ENCODE measurements at places on chromosomes 3 and 15.

DNA sequence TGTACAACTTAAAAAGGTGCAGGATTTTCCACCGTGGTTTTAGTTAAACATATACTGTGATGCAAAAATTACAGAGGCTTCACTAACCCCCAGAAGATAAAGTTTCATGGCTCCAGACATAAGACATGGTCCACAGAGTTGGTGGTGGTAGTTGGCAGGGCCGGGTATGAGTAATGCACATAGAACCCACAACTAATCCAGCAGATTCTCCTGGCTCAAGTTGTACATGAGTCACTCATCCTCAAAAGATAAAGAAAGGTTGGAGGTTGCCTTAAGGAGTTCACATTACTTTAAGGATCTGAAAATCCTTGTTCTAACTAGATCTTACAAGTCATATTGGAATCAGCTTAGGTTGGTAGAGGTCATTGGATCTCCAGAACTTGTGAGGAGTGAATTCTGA lies 98.3 kb upstream of the ZBTB20 start:
- H3K27me3 ChIP-seq: no peaks in the 10 kb centered on the region
- H3K36me3 ChIP-seq: no peaks in the 10 kb centered on the region
- H3K4me3 ChIP-seq: no peak overlapping the region
- no peak overlapping the region for H3K27ac ChIP-seq
- no peaks in the 10 kb centered on the region for H3K4me1 ChIP-seq

- H3K4me1 ChIP-seq: no peaks in the 10 kb centered on the region
- no peak overlapping the region for H3K27ac ChIP-seq
- no peak overlapping the region for H3K4me3 ChIP-seq
- DNase-seq: no peak
- H3K27me3 ChIP-seq: no peaks in the 10 kb centered on the region
- H3K36me3 ChIP-seq: no peaks in the 10 kb centered on the region
Observed at GRCh38 chr15:96285729-96286254, 44.7 kb upstream of the NR2F2 start.

GRCh38 chr3:134250717-134251220 lies at the start of gene RYK:
RYK (minus strand) TSS chr3:134250859; CDS start chr3:134250654, 205 bp downstream.
- H3K36me3 ChIP-seq: no peaks in the 10 kb centered on the region
- peak; percentile 75 for DNase-seq
- peaks cover 9% of the 10 kb centered on the region for H3K4me1 ChIP-seq
- H3K27me3 ChIP-seq: no peaks in the 10 kb centered on the region

- peaks cover 6% of the 10 kb centered on the region for H3K36me3 ChIP-seq
- H3K27me3 ChIP-seq: no peaks in the 10 kb centered on the region
Observed at GRCh38 chr15:41429003-41429890, 12.4 kb downstream of the RTF1 start.

DNA sequence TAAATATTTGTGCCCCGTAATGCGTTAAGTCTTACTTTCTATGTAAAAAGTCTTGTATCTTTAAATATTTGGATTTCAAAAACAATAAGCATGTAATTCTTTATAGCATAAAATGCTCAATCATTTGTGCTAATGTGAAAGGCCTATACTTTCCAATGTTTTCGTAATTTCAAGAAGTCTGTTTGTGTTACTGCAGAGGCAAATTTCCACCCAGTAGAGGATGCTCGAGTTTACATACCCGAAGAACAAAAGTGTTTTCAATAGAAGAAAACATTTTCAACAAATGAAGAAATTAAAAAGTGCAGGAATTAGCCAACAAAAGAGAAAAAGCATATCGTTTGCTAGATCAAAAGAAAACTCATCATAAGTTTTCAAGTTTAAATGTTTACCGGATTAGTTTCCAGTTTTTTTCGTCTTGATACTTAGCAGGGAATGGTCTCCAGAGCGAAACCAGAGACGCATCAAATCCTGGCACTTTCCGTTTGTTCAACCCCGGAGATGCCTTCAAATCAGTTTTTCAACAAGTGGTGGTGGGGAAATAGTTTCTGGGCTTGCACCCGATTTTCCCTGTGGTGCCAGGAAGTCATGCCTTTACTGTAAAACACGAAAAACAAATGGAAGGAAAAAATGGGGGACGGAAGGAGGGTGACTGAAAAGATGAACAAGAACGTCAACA lies 1.0 kb downstream of the CGGBP1 start:
- peaks cover 6% of the 10 kb centered on the region for H3K36me3 ChIP-seq
- H3K4me3 ChIP-seq: peak overlapping the region; percentile 93
- H3K27me3 ChIP-seq: no peaks in the 10 kb centered on the region
- peak overlapping the region; percentile 99 for H3K27ac ChIP-seq
- no peak for DNase-seq
- no peaks in the 10 kb centered on the region for H3K4me1 ChIP-seq

DNA sequence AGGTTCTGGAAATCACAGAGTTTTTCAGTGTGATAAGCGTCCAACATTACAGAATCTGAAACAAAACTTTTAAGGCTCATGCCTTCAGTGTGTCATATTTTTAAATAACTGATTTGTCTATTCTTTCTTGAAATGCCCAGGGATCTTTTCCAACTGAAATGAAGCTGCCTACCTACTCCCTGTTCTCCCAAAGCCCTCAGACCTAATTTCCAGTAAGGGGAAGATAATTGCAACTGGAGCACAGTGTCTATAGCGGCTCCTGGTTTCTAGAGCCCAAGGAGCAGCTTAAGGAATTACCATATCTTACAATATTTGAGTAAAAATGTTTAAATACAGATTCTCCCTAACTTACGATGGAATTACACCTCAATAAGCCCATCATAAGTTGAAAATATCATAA lies 33.0 kb downstream of the LRRC2 start:
- DNase-seq: no peak
- H3K4me3 ChIP-seq: no peak overlapping the region
- peaks cover 19% of the 10 kb centered on the region for H3K4me1 ChIP-seq
- H3K27me3 ChIP-seq: no peaks in the 10 kb centered on the region
- H3K27ac ChIP-seq: no peak overlapping the region

- no peak overlapping the region for H3K27ac ChIP-seq
- DNase-seq: no peak
- H3K4me1 ChIP-seq: no peaks in the 10 kb centered on the region
- H3K4me3 ChIP-seq: no peak overlapping the region
- H3K27me3 ChIP-seq: no peaks in the 10 kb centered on the region
- no peaks in the 10 kb centered on the region for H3K36me3 ChIP-seq
Observed at GRCh38 chr15:75776065-75776423, 63.4 kb upstream of the CSPG4 start.

DNA sequence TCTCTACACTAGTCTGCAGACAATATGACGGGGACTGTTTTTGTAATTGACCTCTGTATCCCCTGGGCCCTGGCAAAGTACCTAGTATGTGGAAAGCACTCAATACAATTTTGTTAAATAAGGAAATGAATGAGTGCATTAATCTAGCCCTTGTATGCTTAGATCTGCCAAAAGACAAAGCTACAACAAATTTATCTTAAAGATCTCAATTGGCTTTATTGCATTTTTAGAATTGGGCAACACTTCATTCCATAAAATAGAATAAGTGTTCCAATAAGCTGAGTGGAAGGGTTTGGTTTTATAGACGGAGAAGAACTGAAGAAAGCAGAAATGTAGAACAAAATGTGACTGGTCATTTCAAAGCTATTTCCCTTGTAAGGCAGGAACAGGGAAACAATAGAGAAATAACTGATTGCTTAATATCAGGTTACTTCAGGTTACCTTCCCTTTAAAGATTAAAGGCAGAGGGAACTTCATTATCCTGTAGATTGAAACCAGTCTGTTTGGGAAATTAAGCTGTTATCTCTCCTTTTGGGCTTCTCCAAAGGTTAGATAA lies 108.3 kb upstream of the MME start:
- H3K4me1 ChIP-seq: no peaks in the 10 kb centered on the region
- no peaks in the 10 kb centered on the region for H3K27me3 ChIP-seq
- no peaks in the 10 kb centered on the region for H3K36me3 ChIP-seq
- H3K27ac ChIP-seq: no peak overlapping the region
- H3K4me3 ChIP-seq: no peak overlapping the region

GRCh38 chr3:62559831-62560445 lies 186.6 kb upstream of the FEZF2 start:
- H3K4me3 ChIP-seq: no peak overlapping the region
- no peaks in the 10 kb centered on the region for H3K27me3 ChIP-seq
- H3K36me3 ChIP-seq: no peaks in the 10 kb centered on the region
- no peak overlapping the region for H3K27ac ChIP-seq
- H3K4me1 ChIP-seq: no peaks in the 10 kb centered on the region
- no peak for DNase-seq
